ENCODE measurements at places on chromosomes 12 and 14.

- DNase-seq = no peak
Measured at GRCh38 chr12:13179211-13180074, 17.1 kb upstream of the EMP1 start.

- DNase-seq = no peak
Measured at GRCh38 chr14:100660498-100660881, 66.2 kb upstream of the DLK1 start.

DNA sequence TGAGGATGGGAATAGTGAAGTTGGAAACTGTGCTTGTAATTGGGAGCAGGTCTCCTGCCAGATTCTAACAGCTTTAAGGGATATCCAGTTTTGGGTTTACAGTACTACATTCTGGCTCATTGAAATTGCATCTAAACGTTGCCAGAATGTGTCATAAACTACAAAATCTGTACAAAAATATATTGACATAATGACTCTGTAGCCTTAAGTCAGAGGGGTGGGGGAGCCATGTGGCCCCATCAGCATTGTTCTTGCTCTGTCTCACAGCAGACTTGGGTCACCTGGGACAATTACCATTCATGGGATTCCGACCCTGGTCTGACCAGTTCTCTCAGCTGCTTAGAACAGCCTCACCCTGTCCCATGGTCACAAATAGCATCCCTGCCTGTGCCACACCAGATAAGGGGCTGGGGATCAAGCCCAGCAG, 43.3 kb upstream of the MED13L start:
- no peak for DNase-seq

DNA sequence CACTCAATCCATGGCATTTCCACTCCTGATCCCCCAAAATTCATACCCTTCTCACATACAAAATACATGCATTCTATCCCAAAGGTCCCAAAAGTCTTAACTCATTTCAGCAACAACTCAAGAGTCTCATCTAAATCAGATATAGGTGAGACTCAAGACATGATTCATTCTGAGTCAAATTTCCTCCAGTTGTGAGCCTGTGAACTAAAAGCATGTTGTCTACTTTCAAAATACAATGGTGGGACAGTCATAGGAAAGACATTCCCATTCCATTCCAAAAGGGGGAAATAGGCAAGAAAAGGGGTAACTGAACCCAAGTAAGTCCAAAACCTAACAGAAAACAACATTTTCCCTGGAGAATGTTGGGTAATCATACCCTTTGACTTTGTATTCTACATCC, 103.3 kb downstream of the C12orf75 start:
- DNase-seq = no peak

- DNase-seq = no peak
Measured at GRCh38 chr12:112906712-112907414, at the start of gene OAS1. OAS1 (plus strand) TSS chr12:112906962; CDS start chr12:112907040, 78 bp downstream.

GRCh38 chr12:67356380-67356774, 87.2 kb downstream of the CAND1 start:
- no peak for DNase-seq

GRCh38 chr14:56862836-56863235, 52.6 kb upstream of the OTX2 start:
- no peak for DNase-seq

All from fibroblast of skin of left quadriceps (primary cell).